ENCODE measurements at places on chromosomes 1 and 21.

DNA sequence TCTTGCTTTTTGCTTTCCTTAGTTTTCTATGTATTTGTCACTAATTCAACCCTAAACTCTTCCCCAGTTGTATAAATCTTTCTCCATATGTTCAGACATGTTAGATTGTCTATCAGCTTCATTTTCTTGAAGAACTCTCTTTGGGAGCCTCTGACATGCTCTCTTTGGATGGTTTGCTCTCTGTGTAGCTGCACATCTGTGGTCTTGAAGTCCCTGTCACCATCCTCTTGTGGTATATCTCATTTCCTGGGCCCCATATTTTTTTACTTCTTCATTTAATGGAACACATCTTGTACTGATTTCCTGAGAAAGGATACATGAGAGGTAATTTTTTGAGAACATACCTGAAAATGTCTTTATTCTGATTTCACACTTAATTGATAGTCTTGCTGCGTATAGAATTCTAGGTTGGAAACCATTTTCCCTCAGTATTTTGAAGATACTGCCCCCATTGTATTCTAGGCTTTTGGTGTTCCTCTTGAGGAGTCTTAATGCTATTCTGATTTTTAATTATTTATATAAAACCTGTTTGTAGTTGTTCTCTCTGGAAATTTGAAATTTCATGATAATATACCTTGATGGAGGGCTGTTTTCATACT lies 72.6 kb downstream of the ST3GAL3 start:
- DNase-seq, result peak; percentile 21

DNA sequence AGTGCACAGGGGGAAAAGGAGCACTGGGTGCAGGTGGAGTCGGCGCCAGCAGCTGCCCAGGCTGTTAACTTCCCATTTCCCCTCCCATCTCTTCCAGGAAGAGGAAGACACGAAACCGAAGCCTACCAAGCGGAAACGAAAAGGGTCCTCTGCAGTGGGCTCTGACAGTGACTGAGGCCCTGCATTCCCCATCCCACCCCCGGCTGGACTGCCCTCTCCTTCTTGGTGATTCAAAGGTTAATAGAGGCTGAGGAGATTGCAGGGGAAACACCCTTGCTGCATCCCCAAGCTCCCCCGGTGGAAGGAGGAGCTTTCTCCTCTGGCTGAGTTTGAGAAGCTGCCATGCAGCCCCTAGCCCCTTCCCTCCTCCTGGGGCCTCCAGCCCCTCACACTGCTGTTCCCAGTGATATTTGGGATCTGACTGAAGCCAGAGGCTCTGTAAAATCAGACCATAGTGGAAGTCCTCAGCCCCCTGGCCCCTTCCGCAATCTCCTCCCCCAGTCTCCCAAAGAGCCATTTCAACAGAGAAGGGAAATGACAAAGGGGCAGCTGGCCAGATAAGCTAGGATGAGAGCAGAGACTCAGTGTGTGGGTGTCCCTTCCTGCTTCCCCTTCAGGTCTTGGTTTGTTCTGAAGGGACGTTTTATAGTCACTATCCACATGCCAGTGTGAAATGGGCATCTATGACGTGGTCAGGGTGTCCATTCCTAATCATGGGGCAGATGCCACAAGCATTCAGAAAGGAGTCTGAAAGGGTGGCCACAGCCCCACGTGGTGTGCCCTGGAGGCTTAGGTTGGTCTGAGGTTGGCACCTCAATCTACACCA lies 1.9 kb upstream of the SLC27A3 start:
- DNase-seq, result no peak

- no peak for DNase-seq
These were observed 5.5 kb downstream of the PKP1 start for GRCh38 chr1:201288765-201289164.

- no peak for DNase-seq
These were observed 17.5 kb downstream of the SMIM12 start for GRCh38 chr1:34842073-34842472.

DNA sequence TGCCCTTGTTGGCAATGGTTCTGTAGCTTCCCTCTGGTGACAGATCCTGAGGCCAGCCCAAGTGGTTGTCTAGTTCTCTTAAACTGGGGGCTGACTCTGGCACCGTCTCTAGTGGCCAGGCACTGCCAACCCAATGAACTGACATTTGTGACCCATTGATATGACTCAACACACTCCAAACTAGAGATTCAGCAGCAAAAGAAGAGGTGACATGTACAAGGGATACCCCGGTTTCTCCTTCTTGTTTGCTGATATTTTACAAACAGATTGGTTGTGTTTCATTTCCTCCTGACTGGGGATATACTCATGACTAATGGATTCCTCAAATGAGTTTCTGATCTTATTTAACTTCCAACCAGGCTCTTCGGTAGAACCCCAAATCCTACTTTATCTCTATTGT lies 65.9 kb upstream of the DNAJC6 start:
- no peak for DNase-seq

DNA sequence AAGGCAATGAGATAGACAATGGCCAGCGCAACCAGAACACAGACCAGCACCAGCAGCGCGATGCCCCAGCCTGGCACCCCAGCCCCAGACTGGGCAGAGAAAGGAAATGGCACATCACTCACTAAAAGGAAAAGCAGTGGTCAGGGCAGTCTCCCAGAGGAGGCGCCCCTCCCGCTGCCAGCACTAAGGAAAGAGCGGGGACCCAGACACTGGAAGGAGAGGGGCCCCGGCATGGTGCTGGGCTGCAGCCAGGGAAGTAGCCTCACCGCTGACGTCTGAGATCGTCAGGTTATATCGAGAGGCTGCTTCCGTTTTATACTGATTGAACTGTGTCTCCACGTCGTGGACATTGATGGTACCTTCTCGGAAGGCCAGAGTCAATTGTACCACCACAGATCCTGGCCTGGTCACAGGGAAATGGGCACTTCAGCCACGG lies 13.8 kb downstream of the TRIM46 start:
- DNase-seq, result no peak

GRCh38 chr1:46595127-46595526 lies 8.9 kb downstream of the MKNK1 start:
- peak; percentile 23 for DNase-seq

- DNase-seq, result no peak
These were observed 146.1 kb downstream of the SPATA46 start for GRCh38 chr1:162230517-162230916.

- DNase-seq, result peak; percentile 15
These were observed 64.8 kb downstream of the SLX9 start for GRCh38 chr21:45004481-45005247.

GRCh38 chr1:179935909-179936496 lies 18.6 kb upstream of the CEP350 start:
- DNase-seq, result no peak

DNA sequence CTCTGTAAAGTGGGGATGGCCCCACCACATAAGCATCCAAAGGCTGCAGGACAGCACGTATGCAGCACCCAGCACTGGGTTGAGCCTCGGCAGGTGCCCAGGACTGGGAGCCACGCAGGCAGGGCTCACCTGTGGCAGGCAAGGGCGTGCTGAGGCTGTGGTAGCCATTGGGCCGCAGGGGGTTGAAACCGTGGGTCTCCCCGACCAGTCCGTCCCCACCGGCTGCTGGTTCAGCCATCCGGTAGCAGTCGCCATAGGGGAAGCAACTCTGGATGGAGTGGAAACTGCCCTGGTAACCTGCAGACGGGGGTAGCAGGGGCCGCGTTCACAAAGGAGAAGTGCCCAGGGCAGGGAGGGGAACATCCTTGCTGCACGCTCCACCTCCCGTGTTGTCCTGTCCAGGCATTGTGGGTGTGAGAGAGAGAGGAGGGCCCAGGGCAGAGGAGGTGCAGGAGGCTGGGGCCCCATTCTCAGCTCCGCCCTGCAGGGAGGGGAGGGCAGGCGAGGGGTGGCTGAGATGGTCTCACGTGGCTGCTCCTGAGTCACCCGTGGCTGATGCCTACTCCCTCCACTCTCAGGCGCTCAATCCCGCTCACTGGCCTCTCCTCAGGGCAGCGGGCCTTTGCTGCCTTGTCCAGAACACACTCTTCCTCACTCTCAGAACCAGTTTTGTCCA lies 49.9 kb downstream of the DMRTB1 start:
- DNase-seq, result no peak

GRCh38 chr1:1088801-1089680 lies 14.9 kb upstream of the RNF223 start:
- DNase-seq, result no peak

DNA sequence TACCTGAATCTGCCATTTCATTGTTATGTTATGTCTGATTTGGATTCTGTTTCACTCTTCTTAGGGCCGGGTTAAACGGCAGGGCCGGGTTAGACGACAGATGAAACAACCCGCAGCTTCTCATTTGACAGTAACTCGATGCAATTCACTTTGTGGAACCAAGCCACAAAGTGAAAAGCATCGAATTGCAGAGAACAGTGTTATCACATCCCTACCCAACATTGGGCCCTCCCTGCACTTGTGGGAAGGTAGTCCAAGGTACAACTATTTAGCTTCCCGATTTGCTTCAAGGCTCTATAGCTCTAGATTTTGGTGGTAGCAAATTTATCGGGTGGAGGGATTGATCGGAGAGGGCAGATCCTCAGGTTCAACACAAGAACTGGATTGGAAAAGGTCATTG lies 17.0 kb downstream of the SON start:
- DNase-seq, result no peak

DNA sequence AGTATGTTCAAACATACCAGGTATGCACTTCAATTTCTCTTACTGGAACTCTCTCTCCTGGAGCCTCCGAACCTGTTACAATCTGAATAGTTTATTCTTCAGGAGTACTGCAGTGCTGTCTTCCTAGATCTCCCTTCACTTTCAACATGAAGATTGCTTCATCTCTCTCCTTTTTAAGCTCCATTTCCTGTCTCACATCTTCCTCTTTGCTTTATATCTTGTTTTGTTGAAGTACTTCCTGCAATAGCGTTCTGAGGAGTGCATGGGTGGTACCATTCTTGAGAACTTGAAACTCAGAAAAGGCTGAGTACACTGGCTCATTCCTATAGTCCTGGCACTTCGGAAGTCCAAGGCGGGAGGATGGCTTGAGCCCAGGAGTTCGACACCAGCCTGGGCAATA lies 15.7 kb upstream of the C1orf146 start:
- no peak for DNase-seq

DNA sequence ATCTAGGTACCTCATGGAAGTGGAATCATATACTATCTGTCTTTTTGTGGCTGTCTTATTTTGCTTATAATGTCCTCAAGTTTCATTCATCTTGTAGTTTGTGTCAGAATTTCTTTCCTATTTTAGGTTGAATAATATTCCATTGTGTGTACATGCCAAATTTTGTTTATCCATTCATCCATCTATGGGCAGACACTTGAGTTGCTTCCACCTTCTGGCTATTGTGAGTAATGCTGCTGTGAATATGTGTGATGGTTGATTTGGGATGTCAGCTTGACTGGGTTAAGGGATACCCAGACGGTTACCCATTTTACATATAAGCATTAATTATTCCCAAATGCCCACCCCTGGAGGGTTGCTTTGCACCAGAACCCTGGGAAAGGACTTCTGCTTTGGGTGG lies 477.5 kb downstream of the PTPRU start:
- DNase-seq, result no peak

- DNase-seq, result no peak
These were observed 130.8 kb downstream of the LYPLAL1 start for GRCh38 chr1:219304227-219305226.

DNA sequence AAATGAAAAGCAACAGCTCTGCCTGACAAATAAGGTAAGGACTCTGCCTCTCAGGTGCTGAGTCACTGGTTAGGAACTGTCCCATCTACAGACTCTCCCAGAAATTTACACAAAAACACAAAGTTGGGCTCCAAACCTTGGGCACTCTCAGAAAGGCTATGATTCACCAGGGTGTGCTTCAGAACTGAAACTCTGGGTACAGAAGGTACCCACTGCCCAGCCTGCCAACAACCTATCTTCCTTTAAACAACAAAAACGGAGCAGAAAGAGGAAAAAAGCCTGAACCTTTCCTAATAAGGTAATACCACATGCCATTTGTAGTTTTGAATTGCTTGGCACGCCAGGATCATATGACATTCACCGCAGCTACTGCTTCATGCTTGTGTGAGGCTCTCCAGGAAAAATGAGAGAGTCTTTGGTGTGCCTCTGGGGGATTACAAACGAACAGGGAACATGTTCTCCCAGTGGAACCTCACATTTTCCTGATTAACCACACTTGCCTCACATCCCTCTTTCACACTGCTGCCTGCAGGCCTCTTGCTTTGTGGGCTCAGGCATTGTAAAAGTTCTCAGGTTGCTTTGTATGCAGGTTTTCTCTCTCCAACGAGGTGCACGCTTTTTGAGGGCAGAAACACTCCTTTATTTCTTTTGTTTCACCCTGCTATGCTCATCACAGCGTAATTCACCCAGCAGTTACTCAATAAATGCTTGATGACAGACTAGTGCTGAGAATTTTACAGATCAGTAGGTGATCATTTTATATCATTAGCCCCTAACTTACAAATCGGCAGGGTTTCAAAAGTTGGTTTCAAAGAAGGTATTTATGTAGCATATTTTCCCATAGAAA lies 65.1 kb downstream of the GADD45A start:
- peak; percentile 13 for DNase-seq

DNA sequence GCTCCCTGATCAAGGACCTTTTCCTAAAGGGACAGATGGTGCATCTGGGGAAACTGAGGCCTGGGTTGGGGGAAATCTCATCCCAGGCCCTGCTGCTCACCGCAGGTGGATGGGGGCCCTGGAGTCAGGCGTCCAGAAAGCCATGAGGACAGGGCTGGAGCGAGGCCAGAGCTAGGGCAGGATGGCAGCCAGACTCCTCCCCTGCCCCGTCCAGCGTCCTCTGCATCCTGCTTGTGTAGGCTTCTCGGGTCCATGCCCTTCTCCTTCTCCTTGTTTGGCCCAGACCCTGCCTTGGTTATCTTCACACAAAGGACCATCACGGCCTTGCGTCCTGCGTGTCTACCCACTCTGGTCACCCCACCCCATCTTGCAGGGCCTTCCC lies 43.0 kb downstream of the TRIM11 start:
- DNase-seq, result no peak

- DNase-seq, result no peak
These were observed 1.7 kb downstream of the SLC50A1 start for GRCh38 chr1:155137154-155137949.

- no peak for DNase-seq
These were observed 108.0 kb downstream of the PBX1 start for GRCh38 chr1:164667001-164667400.

- DNase-seq, result no peak
These were observed 22.4 kb downstream of the LPAR3 start for GRCh38 chr1:84870591-84870990.

All from activated CD4-positive, alpha-beta T cell treated with anti-CD3 and anti-CD28 coated beads, Interleukin-2, Interleukin-6, amounts not matched to agents 100 ng/mL and 50 ng/mL, durations not matched to agents 16 hours and 8 hours (primary cell).